ENCODE measurements at places on chromosomes 7 and 10. TPM values are rescaled to one million over a fixed set of nuclear protein-coding genes. Genes with fewer than 3 reads are reported as not detected.

Gene LOXL4
- total RNA-seq = not detected

Gene ANKRD30A
- total RNA-seq = not detected

DNA sequence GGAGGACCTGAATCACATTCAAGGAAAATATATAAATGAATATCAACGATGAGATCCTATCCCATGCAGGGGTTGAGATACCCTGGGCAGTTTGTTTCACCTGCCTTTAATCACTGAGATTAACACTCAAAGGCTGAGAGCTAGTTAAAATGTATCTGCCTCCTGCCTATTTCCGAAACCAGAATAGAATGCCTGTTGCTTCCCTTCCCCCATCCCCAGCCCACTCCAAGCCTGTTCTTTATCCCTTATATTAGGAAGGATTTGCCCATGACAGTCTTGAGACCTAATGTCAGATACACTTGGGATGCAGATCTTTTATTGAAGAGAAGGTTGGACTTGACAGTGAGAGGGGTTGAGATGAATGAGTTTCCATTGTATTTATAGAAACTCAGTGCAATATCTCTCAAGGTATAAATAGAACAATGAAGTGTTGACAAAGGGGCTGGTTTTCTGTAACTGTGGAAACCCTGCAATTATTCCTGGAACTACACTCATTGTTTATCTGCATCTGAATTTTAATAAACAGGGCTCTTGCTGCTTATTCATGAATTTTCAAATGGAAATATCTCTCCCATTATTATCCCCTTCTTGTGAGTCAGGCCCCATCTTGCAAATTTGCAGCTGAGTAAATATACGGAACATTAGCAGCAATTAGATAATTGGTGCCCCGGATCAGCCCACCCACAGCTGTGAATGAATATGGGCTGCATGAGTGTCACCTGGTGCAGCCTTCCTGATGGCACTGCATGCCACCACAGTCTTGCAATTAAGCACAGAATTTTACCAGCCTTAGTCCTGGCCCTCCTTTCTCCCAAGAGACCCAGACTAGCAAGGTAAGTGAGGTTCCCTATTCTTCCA lies 66.7 kb downstream of the SORCS3 start:
- H3K4me1 ChIP-seq = no peaks in the 10 kb centered on the region
- no peaks in the 10 kb centered on the region for H3K36me3 ChIP-seq
- peaks cover 8% of the 10 kb centered on the region for H3K27me3 ChIP-seq
- H3K27ac ChIP-seq = no peak overlapping the region
- no peak for DNase-seq

- H3K4me3 ChIP-seq = no peak overlapping the region
- peaks cover 51% of the 10 kb centered on the region for H3K36me3 ChIP-seq
- no peak overlapping the region for H3K27ac ChIP-seq
- no peaks in the 10 kb centered on the region for H3K27me3 ChIP-seq
- H3K4me1 ChIP-seq = peaks cover 39% of the 10 kb centered on the region
Observed at GRCh38 chr10:128054163-128054970, 71.9 kb downstream of the MKI67 start.

DNA sequence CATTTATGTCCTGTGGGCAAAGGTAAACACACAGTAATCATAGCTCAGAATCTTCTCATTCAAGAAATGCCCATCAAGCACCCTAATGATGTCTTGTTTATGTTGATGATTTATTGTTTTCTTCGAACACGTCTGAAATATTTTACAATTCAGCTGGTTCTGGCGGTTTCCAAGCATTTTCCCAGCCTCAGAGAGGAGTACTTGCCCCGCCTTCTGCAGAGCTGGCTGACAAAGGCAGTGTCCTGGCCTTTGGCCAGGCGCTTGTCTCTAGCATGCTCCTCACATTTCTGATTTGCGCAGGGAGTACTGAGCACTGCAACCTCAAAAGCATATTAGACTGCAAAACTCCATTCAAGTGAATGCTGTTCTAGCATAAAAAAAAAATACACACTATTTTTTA lies 314.2 kb upstream of the GNAI1 start:
- no peak overlapping the region for H3K4me3 ChIP-seq
- H3K36me3 ChIP-seq = no peaks in the 10 kb centered on the region
- H3K27me3 ChIP-seq = no peaks in the 10 kb centered on the region
- no peak overlapping the region for H3K27ac ChIP-seq
- no peak for DNase-seq
- H3K4me1 ChIP-seq = no peaks in the 10 kb centered on the region

- no peaks in the 10 kb centered on the region for H3K36me3 ChIP-seq
- no peak overlapping the region for H3K4me3 ChIP-seq
Observed at GRCh38 chr7:8491106-8491505, 57.7 kb downstream of the NXPH1 start.

Gene C10orf53
- not detected for total RNA-seq

DNA sequence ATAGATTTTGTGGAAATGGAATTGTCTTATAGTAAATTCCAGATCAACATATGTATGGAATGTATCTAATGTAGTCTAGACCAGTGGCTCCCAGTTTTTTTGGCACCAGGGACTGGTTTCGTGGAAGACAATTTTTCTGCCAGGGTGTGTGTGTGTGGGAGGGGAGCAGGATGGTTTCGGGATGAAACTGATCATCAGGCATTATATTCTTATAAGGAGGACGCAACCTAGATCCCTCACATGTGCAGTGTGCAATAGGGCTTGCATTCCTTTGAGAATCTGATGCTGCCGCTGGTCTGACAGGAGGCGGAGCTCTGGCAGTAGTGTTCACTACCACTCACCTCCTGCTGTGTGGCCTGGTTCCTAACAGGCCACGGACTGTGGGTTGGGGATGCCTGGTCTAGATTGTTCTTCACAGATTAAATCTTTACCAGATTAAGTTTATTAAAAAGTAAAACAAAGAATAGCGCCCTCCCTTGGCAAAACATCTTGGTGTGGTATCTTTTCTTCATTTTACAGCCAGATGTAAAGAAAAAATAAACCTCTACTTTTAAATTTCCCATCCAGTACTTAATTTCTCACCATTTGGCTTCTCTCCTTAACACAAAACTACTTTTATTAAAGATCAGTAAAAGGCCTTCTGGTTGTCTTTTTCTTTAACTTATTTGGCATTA lies 48.4 kb downstream of the SEPTIN7 start:
- H3K4me1 ChIP-seq = peaks cover 44% of the 10 kb centered on the region
- no peak for DNase-seq
- H3K27me3 ChIP-seq = no peaks in the 10 kb centered on the region
- H3K4me3 ChIP-seq = no peak overlapping the region
- H3K27ac ChIP-seq = no peak overlapping the region
- peaks cover 25% of the 10 kb centered on the region for H3K36me3 ChIP-seq

- H3K27me3 ChIP-seq = peaks cover 4% of the 10 kb centered on the region
- no peaks in the 10 kb centered on the region for H3K4me1 ChIP-seq
- DNase-seq = no peak
- H3K36me3 ChIP-seq = no peaks in the 10 kb centered on the region
Observed at GRCh38 chr10:651692-652091, 37.8 kb downstream of the DIP2C start.

Gene HKDC1
- 1.1 TPM for total RNA-seq

DNA sequence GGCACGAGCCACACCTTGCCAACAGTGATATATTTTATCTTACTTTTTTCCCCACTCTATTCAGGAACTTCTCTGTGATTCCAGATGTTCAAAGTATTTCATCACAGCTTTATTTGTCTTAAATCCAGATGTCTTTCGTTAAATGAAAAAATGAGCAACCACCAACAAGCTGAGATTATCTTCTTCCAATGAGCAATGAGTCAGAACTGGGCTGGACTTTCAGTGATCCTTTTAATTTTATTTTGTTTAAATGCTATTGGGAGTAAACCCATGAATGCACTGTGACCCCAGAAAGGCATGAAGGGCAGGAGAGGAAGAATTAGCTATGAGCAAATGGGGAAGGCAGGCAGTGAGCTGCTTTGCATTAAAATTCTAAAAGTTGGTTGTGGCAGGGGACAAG lies 77.6 kb upstream of the IMMP2L start:
- no peaks in the 10 kb centered on the region for H3K4me1 ChIP-seq
- peaks cover 1% of the 10 kb centered on the region for H3K27me3 ChIP-seq
- H3K36me3 ChIP-seq = no peaks in the 10 kb centered on the region
- DNase-seq = no peak
- H3K27ac ChIP-seq = no peak overlapping the region

DNA sequence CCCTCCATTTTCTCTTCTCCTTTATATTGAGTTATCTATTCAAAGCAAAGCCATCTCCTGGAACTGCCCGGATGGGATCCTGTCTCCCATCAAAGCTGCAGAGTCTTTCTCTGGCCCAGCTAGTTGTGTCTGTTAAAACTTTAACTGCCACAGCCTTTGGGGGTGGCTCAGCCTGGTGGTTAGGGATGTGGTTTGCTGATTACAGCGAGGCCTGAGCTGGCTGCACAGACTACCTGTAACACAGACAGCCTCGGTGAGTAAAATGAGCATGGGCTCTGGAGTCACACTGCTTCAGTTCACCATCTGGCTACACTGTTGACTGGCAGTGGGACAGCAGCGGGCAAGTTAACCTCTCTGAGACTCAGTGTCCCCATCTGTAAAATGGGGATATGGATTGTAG lies 18.4 kb upstream of the HABP2 start:
- H3K27ac ChIP-seq = no peak overlapping the region
- H3K36me3 ChIP-seq = no peaks in the 10 kb centered on the region
- no peak for DNase-seq
- H3K27me3 ChIP-seq = peaks cover 6% of the 10 kb centered on the region
- H3K4me3 ChIP-seq = no peak overlapping the region
- no peaks in the 10 kb centered on the region for H3K4me1 ChIP-seq

DNA sequence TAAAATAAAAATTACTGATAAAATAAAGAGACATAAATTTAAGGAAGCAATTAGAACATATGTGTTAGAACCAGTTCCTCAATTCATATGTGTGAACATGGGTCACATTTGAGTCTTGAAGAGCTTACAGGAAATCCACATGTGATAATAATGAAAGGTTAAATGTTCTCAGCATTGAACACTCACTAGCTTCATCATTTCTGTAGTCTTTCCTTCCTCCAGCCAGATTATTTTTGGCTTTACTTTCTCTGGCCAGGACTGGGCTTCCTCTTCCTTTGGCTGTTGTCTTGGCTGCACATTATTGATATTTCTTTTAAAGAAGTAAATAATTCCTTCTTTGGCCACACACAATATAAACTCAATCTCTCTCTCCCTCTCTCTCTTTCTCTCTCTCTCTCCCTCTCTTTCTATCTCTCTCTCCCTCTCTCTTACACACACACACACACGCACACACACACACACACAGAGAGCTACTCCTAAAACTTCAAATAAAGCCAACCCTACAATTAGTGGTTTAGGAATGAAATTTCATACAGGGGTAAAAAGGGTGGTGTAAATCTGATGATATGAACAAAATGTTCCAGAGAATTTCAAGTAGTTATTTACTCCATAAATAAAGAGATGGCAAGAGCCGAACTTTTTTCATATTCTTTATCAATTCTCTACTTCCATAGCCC lies 171.2 kb downstream of the REEP3 start:
- H3K27me3 ChIP-seq = peaks cover 1% of the 10 kb centered on the region
- H3K27ac ChIP-seq = no peak overlapping the region
- DNase-seq = no peak
- no peaks in the 10 kb centered on the region for H3K36me3 ChIP-seq

Gene TEX47
- total RNA-seq = not detected

DNA sequence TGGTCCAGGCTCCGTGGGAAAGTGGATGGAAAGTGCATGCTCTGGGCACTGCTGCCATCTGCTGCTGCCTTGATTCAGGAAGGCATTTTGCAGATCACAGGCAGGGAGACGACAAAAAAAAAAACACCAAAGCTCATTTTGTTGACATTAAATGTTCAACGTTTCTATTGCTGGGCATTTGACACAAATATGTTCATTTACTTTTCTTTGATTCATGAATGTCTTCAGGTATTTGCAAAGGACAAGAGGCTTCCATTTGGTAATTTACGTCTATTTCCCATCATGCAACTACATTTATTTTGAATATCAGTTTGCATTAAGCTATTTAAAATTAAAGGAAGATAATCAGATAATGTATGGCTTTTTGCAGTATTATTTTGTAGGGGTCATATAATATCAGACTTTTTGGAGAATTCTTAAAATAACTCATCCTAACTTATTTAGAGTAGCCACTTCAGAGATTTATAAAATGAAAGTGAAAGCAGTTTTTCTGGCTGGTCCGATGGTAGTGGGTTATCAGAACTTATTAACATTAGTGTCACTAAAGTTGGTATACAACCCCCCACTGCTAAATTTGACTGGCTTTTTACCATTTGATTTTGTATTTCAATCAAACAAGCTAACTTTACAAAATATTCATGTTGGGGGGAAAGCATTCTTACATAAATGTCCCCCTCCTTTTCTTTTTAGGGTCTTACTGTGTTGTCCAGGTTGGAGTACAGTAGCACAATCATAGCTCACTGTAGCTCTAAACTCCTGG lies 65.3 kb downstream of the PDIA4 start:
- peak; percentile 81 for DNase-seq
- no peaks in the 10 kb centered on the region for H3K27me3 ChIP-seq
- H3K4me3 ChIP-seq = peak overlapping the region; percentile 92
- H3K36me3 ChIP-seq = no peaks in the 10 kb centered on the region

Gene SFRP4
- total RNA-seq = not detected

Gene CRTAC1
- not detected for total RNA-seq

Gene CTTNBP2
- not detected for total RNA-seq

DNA sequence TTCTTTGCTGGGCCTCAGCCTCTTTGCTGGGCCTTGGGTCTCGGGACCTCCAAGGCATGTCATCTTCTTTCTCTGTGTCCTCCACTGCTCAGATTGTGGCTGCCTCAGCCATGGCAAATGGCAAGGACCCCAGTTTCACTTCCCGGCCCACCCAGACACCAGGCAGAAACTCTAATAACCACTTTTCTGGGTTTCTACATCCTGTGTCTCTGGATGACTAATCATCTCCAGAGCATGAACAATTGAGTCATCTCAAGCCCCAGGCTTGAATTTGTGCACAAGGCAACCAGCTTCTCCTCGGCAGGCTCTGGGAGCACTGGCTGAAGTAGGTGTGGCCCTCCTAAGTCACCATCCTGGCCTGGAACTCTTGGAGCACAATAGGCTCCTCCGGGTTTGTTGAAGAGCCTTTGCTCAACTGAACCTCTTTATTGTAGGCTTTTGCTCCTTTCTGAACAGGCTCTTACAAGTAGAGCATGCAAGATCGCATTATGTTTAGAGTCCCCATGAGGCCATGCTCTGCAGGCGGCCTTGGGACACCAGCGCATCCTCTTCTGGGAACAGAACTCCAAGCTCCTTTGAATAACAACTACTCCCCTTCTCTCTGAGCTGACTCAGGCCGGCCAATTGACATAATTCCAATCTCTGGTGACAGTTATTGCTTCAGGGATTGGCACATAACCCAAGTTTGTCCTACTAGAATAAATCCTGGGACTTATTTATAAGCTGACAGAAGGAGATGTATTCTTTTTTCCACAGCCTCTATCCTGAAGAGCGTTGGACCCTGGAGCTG lies 218.1 kb downstream of the WDR11 start:
- no peaks in the 10 kb centered on the region for H3K36me3 ChIP-seq
- H3K27ac ChIP-seq = no peak overlapping the region
- H3K4me3 ChIP-seq = no peak overlapping the region
- H3K27me3 ChIP-seq = peaks cover 3% of the 10 kb centered on the region
- no peaks in the 10 kb centered on the region for H3K4me1 ChIP-seq
- no peak for DNase-seq

All from activated CD4-positive, alpha-beta memory T cell treated with anti-CD3 and anti-CD28 coated beads for 36 hours (primary cell).